ENCODE measurements at places on chromosomes 6 and 20.

GRCh38 chr6:111552958-111553357 is 52.7 kb downstream of the TRAF3IP2 start:
- DNase-seq = no peak

DNA sequence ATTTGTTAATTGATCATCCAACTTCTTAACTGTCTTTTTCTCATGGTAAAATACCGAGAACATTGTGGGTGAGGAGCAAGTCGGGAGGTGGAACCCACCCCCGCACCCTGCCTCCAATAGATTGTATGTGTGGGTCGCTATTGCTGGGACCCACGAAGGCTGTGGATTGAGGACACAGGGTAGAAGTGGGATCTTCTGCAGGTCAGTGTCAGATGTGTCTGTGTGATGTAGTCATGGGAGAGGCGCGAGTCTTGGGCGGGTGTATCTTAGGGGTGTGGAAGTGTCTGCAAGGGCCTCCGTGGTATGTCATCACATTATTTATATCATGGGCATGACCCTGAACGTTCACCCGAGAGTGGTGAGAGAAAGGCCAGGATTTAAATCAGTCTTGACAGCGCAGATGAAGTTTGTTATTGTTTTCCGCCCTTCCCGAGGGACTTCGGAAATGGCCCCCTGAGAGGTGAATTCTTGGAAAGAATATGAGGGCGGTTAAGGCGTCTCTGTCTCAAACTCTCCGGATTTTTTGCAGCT is 472 bp upstream of the PAQR8 start:
- peak; percentile 38 for DNase-seq

DNA sequence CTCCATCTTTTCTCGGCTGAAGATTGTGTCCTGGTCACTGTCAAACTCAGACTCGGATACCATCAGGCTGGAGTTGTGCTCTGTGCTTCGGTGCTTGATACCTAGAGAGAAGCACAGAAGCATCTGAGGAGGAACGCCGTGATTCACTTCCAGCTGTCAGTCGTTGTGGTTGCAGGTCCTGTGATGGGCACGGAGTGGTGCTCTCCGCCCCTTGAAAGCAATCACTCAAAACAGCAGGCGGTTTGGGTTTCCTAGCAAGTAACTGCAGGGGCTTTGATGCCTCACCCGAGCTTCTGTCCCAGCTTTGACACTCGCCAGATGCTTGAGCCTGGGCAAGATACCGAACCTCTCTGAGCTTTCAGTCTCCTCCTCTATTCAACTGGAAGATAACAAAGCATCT is 52.5 kb downstream of the ALDH5A1 start:
- DNase-seq = no peak

GRCh38 chr6:156801712-156802111 is 24.5 kb downstream of the ARID1B start:
- DNase-seq = no peak

DNA sequence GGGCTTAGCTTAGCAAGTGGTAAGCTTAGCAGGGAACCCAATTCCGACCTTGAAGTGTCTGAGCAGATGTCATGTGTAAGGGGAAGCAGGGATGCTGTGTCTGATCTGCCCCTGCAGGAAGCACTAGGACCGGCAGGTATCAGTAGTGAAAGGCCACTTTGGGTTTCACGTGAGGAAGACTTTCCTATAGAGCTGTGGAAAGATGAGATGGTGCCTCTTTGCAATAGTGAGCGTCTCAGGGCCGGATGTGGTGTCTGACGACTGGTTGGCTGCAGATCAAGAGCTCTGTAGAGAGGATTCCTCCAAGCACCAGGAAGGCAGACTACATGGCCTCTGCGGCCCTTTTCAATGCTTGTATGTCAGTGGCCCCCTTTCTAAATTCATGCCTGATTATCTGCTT is 98.3 kb downstream of the TIAM2 start:
- no peak for DNase-seq

GRCh38 chr20:31687777-31688176 is 34.9 kb downstream of the BCL2L1 start:
- DNase-seq = no peak

DNA sequence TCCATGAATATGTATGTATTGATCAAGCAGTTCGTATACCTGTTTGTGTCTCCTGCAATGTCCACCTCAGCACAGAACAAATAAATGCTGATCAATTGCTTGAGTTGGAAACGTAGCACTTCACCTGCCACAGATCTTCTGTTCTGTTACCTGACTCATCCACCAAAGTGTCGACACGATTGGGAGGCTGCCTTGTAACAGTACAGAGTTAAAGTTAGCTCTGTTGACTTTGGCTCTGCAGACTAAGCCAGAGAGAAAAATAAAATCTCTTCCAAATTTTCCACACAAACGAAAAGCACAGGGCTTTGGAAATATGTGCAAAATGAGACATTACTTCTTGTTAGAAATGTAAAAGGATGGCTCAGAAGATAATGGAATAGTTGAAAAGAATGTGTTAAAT is 245.4 kb downstream of the NRN1 start:
- no peak for DNase-seq

- peak; percentile 93 for DNase-seq
These were observed 35.0 kb upstream of the DSN1 start for GRCh38 chr20:36808317-36809257.

DNA sequence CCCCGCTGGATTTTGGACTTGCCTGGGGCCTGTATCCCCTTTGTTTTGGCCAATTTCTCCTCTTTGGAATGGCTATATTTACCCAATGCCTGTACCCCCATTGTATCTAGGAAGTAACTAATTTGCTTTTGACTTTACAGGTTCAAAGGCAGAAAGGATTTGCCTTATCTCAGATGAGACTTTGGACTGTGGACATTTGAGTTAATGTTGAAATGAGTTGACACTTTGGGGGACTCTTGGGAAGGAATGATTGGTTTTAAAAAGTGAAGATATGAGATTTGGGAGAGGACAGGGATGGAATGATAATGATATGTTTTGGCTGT is 1220.3 kb upstream of the CITED2 start:
- DNase-seq = no peak

GRCh38 chr6:155270561-155271091 is 6.8 kb downstream of the CLDN20 start:
- DNase-seq = no peak

DNA sequence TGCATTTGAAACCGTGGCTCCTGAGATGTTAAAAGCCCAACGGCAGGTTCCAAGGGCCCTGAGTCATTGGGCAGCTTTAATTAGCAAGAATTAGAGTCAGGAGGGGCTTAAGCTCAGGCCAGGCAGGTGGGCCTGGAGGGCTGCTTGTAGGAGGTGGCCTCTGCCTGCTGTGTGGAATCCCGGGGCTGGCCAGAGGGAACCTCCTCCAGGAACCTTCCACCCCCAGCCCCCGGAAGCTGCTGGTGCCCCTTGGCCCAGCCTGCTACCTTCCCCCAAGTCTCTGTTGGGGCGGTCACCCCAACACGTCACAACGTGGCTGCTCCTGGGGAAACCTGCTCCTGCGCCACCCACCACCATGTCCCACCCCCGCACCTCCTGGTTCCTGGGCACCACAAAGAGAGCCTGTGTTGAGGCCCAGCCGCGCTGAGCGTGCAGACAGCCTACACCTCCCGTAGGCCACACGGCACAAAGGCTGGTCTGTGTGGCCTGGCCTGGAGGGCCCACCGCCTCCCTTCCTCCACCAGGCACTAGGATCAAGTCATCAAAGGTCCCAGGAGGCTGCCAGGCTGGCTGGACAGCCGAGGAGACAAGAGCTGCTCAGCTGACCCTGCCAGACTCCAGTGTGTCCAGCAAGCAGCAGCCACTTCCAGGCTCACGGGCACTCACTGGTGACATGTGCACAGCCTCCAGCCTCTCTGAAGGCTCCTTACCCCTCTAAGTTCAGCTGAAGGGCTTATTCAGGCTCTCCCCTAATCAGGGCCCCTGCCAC is 86.3 kb downstream of the SNX5 start:
- no peak for DNase-seq

DNA sequence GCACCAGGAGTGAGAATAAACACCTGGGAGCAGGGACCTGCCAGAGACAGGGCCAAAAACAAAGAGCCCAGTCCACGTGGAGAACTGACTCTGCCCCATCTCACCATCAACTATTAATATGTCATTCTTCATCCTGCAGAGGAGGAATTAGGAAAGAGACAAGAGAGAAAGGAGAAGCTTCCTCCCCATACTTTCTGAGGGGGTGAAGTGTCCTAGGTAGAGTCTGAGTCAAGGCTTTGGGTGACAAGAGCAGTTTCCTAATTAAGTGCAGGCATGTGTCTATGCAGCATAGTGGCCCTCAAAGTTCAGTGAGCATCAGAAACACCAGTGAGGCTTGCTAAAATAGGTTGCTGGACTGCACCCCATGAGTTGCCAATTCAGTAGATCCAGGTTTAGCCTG is 40.7 kb upstream of the BMP2 start:
- DNase-seq = peak; percentile 5

- no peak for DNase-seq
These were observed 23.9 kb downstream of the ADTRP start for GRCh38 chr6:11754625-11755271.

GRCh38 chr6:7106752-7107577 is 796 bp upstream of the RREB1 start:
- no peak for DNase-seq

DNA sequence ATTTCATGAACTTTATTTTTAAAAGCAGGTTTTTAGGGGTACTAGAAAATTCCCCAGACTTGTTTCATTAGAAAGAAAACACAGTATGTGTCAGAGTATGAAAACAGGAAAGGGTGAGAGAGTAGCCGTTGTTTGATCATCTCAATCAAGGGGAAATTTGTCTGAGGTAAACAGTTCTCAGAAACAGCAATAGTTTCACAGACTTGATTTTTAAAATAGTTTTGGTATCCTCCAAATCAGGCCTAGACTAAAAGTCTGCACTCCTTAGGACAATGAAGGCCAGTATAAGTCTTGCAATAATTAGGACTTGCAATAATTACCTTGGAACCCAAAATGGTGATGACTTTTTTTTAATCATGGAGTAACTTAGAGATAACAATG is 176.6 kb upstream of the TAB2 start:
- no peak for DNase-seq

GRCh38 chr6:143731789-143732188 is 54.0 kb downstream of the PHACTR2 start:
- no peak for DNase-seq

GRCh38 chr20:21125072-21125848 is 622 bp upstream of the KIZ start:
- DNase-seq = no peak

GRCh38 chr6:44012078-44012493 is 115.2 kb downstream of the MRPL14 start:
- peak; percentile 93 for DNase-seq

GRCh38 chr6:39929733-39930461 is 4.4 kb downstream of the MOCS1 start:
- DNase-seq = no peak

- DNase-seq = no peak
These were observed 402.2 kb downstream of the GJA1 start for GRCh38 chr6:121837545-121838229.

DNA sequence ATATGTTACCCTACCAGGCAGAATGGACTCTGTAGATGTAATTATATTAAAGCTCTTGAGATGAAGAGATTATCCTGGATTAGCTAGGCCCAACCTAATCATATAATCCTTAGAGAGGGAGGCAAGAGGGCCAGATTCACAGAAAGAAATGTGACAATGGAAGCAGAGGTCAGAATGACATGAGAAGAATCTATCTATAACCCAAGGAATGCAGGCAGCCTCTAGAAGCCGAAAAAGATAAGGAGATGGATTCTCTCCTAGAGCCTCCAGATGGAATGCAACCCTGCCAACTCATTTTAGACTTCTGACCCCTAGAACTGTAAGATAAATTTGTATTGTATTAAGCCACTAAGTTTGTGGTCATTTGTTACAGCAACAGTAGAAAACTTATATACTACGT is 12.3 kb downstream of the PXT1 start:
- DNase-seq = no peak

DNA sequence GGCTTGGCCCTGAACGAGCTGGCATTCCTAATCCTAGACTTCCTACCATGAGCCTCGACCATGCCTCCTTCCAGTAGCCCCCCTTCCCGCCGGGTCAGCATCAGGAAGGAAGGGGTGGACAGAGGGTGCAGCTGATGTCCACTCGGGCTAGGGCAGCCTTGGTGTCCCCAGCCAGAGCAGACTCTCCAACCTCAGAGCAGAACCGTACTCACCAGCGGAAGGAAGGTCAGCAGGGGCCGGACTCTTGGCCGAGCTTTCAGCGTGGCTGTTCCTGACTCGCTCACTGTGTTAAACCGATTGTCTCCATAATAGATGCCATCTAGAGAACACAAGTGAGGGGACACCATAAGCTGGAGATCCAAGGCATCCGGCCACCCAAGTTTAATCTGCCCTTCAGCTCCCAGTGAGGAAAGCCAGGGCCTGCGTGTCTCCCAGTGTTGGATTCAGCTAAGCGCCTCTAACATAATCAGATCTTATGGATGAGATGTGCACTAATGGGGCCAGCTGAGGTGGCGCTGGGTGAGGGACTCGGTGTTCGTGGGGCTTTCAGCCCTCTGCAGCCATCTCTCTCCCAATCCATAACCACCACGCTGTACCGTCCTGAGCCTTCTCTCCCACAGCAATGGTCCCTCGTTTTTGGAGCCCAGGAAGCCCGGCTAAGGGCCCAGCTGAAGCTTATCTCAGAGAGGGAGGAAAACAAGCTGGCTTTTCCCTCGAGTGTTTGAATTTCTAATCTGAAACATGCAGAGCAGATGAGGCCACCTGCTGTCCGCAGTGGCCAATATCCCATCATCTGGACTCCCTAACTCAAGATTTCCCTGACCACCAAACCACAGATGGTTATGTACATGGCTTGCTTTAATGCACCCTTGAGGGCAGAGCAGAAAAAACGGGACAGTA is 13.7 kb downstream of the C6orf132 start:
- DNase-seq = no peak

GRCh38 chr6:33147807-33148666 is 44.2 kb downstream of the COL11A2 start:
- DNase-seq = peak; percentile 18

DNA sequence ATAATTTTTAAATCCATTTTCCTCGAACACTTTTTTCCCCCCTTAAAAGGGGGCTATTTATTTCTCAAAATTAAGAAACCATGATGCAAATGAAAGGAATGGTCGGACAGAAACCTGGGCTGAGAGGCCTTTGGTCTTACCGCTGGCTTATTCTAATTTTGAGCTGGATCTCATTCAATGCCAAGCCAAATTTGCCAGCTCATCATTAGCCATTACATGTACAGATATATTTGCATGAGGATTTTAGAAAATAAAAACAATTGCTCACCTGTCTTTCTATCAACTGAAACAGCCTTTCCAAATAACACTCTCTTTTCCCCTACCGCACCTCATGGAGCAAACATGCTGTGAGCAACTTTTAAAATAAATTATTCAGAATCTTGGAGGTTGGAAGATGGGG is 219.5 kb upstream of the DTNBP1 start:
- no peak for DNase-seq

- DNase-seq = no peak
These were observed 9.5 kb downstream of the DNPH1 start for GRCh38 chr6:43219814-43220213.
